ENCODE measurements at places on chromosomes 2 and 18. TPM values are rescaled to one million over a fixed set of nuclear protein-coding genes. Genes with fewer than 3 reads are reported as not detected.

The KIF1A gene
- 4.3 TPM for total RNA-seq

The SPP2 gene
- not detected for total RNA-seq

The TXNDC2 gene
- total RNA-seq: not detected

- H3K36me3 ChIP-seq: no peaks in the 10 kb centered on the region
- no peak overlapping the region for H3K27ac ChIP-seq
- no peaks in the 10 kb centered on the region for H3K27me3 ChIP-seq
- no peaks in the 10 kb centered on the region for H3K4me1 ChIP-seq
- DNase-seq: peak; percentile 41
These were observed 480.8 kb upstream of the KLHL29 start for GRCh38 chr2:22904126-22904684.

DNA sequence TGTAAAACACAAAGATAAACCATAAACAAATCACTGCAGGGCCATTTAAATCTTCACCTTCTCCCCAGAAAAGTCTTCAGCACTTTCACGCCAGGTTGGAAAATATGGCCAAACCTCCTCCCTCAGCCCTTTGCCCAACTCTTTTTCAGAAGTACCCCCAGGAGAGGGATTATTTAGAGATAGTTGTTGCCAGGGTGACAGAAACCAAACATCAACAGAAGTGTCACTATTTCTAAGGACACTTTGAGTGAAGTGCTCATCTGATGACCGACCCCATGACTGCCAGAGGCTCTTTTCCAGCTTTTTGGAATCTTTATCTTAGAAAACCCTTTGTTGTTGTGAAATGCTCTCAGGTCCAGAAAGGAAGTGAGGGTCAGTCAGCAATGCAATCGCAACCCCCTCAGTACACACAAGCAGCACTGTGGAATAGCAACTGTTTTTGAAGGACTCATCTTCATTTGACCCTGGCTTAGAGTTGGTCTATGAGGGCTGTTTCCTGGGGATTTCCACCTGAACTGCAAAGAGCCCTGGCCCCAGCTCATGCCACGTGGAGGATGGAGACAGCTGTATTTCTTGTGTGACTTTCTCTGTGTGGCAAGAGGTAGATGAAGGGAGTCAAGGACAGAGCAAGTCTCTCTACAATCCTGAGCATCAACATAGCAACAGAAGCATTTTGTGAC is 114.0 kb upstream of the STON1 start:
- H3K4me3 ChIP-seq: no peak overlapping the region
- no peak for DNase-seq
- no peaks in the 10 kb centered on the region for H3K36me3 ChIP-seq
- no peaks in the 10 kb centered on the region for H3K4me1 ChIP-seq
- no peaks in the 10 kb centered on the region for H3K27me3 ChIP-seq

DNA sequence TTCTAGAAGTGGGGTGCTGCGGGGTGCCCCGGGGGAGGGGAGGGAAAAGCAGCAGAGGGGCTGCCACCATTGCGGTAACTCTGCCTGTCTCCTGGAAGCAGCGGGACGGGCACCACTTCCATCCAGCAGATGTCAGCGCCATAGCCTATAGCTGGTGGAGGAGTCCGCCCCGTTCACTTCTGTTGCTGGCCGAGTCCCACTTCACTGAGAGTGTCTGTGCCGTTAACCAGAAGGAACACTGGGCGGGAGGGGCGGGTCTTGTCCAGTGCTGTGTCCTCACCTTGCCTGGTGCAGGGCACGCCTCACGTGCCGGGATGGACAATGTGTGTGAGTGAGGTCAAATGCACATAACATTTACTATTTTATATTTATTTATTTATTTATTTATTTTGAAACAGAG is 19.3 kb upstream of the ODC1 start:
- H3K27me3 ChIP-seq: no peaks in the 10 kb centered on the region
- H3K4me3 ChIP-seq: no peak overlapping the region
- no peak for DNase-seq
- no peaks in the 10 kb centered on the region for H3K4me1 ChIP-seq
- no peaks in the 10 kb centered on the region for H3K36me3 ChIP-seq

DNA sequence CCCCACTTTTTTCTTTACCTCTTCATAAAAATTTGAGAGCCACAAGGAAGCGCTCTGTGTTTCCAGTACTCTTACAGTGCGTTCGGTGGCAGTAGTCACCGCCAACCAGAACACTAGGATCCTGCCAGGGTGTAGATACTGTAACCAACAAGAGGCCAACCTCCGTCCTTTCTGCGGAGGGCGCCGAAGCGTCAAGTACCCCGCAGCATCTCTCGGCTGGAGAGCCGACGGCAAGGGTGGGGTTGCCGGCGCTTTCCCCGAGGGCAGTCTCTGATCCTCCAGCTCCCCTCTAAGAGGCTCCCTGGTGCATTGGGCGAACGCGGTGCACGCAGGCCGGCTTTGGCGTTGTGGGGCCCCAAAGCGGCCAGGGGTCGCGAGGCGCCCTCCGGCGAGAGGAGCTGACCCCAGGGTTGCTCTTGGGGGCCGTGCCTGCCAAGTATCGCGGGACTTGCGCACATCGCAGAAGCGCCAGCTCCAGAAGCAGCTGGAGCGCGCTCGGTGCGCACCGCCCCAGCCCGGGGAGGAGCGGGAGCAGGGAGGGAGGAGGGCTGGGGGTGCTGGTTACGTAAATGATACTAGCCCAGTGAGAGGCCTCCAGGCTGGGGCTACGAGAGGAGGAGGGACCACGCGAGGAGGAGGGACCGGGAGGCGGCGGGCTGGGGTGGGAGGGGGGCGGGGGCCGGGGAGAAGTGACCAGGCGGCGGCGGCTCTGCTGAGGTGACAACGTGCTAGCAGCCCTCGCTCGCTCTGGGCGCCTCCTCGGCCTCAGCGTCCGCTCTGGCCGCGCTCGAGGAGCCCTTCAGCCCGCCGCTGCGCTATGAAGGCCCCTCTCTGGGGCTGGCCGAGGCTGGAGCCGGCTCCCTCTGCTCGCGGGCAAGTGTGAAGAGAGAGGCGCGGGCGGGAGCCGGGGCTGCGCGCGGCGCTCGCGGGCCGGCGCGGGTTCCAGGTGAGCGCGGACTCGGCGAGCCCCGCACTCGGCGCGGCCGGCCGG is at the start of gene GALNT13:
Gene GALNT13, plus strand, starts transcription at position 692 of the 991 bp plus-strand sequence.
- no peak within 1 kb of the TSS for H3K27ac ChIP-seq
- no peaks in the 10 kb centered on the region for H3K36me3 ChIP-seq
- H3K4me1 ChIP-seq: no peaks in the 10 kb centered on the region
- DNase-seq: peak; percentile 26

DNA sequence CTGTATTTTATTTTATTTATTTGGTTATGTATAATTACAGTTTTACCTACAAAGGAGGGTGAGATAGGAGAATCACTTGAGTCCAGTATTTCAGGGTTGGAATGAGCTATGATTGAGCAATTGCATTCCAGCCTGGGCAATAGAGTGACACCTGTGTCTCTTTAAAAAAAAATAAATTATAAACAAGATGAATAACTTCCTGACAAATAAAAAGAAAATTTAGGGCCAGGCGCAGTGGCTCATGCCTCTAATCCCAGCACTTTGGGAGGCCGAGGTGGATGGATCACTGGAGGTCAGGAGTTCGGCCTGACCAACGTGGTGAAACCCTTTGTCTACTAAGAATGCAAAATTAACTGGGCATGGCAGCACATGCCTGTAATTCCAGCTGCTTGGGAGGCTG is 17.3 kb downstream of the MTA3 start:
- no peaks in the 10 kb centered on the region for H3K36me3 ChIP-seq
- no peaks in the 10 kb centered on the region for H3K27me3 ChIP-seq
- H3K27ac ChIP-seq: no peak overlapping the region
- DNase-seq: no peak
- no peaks in the 10 kb centered on the region for H3K4me1 ChIP-seq
- no peak overlapping the region for H3K4me3 ChIP-seq

- no peak overlapping the region for H3K27ac ChIP-seq
- no peak for DNase-seq
These were observed 214.7 kb downstream of the ANKRD30B start for GRCh38 chr18:14962626-14963025.
